Cardiac muscle cell (in vitro differentiated cells and primary cell): ENCODE measurements at places on chromosomes 16 and 17. TPM values are rescaled to one million over a fixed set of nuclear protein-coding genes. Genes with fewer than 3 reads are reported as not detected.
A peak's percentile ranks its signal among the peaks of the same experiment; 100 is the strongest.

DNA sequence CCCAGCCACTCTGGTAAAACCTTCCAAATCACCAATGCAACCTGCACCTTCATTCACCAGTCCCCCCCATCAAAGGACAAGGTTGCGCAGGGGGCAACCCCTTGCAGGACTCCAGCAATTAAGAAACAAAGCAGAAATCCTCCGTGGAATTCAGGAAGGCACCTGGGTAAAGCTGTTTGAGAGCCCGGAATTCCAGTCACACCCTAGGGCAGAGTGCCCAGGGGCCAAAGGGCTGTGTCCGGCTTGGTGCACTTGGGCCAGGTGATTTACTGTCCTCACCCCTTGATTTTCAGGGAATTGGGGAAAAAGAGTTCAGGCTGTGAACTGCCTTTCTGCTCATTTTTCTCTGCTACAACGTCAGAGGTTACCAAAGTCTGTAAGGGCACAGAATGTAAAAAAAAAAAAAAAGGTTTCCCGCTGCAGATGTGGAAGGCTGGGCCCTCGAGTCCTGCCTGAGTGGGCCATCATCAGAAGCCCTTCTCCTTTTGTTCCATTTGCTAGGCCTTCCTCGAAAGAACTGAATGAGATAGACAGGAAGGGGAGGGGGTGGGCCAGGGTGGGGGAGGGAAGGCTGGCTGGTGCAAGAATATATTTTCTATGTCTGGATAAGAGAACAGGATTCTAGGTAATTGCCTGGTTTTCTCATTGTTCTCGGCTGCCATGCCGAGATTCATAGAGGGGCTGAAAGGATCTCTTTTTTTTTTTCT is 266.5 kb upstream of the PSMD7 start:
- no peak for DNase-seq

DNA sequence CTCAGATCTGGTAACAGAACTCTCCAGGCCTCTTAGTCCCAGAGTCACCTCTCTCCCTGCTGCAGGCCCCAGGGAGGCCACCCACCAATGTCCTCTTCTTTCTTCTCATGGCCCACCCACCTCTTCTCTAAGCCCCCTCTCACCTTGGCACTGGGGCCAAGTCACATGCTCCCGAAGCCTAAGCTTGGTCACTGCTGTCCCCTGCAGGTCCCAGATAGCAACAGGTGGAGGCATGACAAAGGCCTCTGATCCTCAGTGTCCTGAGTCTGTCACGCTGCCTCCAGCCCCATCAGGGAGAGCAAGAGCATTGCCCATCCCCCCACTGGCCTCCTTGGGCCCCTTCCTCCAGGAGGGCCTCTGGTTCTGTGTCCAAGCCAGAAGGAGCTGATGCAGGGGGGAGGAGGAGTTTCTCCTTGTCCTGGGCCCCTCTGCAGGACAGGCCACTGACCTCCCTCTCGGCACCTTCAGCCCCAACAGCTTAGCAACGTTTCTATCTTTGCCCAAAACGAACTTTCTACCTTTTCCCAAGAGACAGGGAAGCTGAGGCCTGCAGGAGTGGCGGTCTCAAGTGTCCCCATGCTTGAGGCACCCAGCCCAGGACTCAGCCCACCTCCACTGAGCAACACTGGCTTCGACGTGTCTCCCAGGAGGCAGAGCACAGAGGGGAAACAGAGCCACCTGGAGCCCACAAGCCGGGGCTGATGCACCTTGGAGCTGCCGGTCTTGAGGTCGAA is 8.6 kb downstream of the P2RX1 start:
- DNase-seq = no peak

DNA sequence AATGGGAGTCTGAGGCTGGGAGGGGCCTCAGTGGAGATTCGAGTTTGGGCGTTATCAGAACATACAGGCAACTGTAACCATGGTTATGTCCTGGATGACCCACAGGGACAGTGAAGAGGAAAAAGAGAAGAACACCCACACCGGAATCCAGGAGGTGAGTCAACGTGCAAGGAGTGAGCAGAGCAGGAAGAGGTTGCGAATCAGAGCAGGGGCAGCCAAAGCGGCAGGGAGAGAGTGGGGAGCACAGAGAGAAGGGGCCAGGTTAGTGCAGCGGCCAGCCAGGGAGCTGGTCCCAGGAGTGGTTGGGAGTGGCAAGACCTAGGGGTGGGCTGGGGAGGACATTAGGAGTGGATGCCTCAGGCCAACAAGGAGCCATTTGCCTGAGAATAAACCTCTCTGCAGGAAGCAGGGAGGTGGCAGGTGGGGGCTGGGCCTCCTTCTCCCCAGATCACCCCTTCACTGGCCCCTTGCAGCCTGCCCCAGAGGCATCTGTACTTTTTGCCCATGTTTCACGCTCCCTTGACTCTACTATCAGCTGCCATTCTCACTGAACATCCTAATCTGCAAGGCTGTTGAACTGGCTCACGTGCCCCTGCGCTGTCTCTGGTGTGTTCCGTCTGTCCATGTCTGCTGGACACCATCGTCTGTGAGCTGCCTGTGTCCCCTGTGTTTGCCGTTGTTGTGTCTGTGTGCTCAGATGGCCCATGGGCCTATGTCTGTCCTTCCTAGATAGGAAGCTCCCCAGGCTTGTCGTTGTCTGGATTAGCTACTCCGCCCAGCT is 5.1 kb downstream of the KRT13 start:
- no peak for DNase-seq

- DNase-seq = no peak
These were observed 160.3 kb downstream of the NTN1 start for GRCh38 chr17:9181640-9182039.

GRCh38 chr17:13337151-13337550 is 264.6 kb downstream of the HS3ST3A1 start:
- no peak for DNase-seq

The NUDT7 gene
- polyA plus RNA-seq = 21.9 and 42.6 TPM in 2 replicates

The GNG13 gene
- 0.79 TPM in 1 of 2 replicates, not detected in the other for polyA plus RNA-seq

DNA sequence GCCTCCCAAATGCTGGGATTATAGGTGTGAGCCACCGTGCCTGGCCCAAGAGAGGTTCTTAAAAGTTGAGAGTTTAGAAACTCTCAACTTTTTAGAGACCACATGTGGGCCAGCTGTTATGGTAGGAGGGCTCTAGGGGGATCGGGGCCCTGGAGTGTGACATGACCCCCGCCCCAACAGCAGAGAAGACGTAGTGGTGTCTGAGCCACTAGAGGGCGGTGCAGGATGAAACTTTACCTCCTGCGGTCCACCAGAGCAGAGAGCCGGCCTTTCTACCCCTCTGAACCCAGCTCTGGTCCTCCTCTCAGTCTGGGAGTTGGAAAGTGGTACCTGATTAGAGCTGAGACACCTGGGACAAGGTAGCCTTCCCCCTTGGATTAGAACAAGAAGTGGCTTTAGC is 7.4 kb downstream of the CDK5RAP3 start:
- DNase-seq = peak; percentile 75

DNA sequence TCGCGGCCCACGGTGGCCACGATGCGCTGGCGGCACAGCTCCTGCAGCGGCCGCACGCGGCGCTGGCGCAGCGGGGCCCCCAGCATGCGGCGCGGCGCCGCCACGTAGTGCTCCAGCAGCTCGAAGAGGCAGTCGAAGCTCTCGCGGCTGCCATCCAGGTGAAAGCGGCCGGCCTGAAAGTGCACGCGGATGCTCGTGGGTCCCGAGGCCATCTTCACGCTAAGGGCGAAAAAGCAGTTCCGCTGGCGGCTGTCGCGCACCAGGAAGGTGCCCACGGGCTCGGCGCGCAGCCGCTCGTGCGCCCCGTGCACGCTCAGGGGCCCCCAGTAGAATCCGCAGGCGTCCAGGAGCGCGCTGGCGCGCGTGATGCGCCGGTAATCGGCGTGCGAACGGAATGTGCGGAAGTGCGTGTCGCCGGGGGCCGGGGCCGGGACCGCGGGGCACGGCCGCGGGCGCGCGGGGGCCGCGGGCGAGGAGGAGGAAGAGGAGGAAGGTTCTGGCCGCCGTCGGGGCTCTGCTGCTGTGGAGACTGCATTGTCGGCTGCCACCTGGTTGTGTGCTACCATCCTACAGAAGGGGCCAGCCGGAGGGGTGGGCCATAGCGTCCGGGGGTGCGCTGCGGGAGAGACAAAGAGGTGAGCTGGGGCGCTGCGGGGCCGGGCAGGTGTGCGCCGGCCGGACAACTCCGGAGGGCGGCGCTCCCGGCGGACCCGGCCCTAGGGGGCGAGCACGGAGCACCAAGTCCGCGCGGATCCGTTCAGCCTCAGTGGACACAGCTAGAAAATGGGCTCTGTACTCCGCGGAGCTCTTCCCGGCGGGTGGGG is 879 bp downstream of the SOCS1 start:
- peak; percentile 62 for DNase-seq

DNA sequence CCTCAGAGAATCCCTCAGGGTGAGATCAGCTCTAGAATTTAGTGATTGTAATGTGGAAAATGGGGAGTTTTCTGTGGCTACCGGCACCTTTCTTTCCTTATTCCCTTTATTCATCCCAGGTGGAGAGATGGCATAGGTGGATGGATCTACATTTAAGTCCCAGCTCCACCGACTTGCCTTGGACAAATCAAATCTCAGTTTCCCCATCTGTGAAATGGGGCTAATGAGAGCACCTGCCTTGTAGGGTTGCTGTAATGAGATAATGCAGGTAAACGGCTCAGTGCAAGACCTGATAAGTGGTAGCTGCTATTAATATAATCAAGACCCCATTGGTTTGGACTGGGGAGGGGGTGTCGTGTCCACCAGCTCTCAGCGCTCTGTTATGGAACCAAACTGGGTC is 40.5 kb downstream of the OTOA start:
- no peak for DNase-seq

DNA sequence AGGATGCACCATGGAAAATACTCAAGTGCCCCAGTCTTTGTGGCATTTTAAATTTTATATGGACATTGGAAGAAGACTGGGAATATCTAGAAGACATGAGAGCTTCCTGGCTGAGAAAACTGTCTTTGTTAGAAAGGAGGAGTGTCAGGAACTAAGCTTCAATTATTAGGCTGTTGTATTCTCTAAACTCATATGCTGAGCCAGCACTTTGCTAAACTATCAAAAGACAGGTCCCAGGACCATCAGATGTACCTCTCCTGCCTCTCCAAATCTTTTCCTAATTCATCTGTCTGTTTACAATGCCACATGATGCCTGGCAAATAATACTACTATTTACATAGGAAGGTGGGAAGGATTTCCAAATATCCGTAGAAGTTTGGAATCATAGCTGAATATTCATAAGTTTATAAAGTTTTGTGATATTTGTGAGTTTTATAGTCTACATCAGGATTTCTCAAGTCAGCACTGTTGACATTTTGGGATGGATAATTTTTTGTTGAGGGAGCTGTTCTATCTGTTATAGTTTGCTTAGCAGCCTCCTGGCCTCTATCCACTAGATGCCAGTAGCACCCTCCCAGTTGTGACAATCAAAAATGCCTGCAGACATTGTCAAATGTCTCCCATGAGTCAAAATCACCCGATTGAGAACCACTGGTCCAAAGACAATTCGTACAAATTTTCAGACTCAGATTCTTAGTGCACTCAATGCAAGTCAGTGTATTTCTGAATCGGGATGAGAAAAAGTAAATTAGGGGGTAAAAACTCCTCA is 61.2 kb upstream of the NETO2 start:
- no peak for DNase-seq

- no peak for DNase-seq
These were observed 62.4 kb downstream of the CDH11 start for GRCh38 chr16:65059406-65059980.

DNA sequence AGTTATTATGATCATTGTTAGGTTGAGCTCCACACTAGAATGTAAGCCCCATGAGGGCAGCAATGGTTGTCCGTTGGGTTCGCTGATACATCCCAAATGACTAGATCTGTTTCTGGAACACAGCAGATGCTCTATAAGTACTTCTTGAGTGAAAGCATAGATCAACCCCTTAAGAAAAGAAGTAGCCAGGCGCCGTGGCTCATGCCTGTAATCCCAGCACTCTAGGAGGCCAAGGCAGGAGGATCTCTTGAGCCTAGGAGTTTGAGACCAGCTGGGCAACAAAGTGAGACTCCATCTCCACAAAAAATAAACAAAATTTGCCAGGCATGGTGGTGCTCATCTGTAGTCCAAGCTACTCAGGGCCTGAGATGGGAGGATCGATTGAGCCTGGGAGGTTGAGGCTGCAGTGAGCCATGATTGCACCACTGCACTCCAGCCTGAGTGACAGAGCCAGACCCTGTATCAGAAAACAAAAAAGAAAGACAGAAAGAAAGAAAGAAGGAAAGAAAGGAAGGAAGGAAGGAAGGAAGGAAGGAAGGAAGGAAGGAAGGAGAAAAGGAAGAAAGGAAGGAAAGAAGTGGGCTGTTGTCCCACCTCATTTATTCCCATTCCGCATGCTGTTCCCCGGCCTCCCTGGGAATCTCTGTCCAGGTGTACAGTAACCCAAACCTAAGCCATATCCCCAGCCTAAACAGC is 54.4 kb upstream of the RPL38 start:
- DNase-seq = no peak

DNA sequence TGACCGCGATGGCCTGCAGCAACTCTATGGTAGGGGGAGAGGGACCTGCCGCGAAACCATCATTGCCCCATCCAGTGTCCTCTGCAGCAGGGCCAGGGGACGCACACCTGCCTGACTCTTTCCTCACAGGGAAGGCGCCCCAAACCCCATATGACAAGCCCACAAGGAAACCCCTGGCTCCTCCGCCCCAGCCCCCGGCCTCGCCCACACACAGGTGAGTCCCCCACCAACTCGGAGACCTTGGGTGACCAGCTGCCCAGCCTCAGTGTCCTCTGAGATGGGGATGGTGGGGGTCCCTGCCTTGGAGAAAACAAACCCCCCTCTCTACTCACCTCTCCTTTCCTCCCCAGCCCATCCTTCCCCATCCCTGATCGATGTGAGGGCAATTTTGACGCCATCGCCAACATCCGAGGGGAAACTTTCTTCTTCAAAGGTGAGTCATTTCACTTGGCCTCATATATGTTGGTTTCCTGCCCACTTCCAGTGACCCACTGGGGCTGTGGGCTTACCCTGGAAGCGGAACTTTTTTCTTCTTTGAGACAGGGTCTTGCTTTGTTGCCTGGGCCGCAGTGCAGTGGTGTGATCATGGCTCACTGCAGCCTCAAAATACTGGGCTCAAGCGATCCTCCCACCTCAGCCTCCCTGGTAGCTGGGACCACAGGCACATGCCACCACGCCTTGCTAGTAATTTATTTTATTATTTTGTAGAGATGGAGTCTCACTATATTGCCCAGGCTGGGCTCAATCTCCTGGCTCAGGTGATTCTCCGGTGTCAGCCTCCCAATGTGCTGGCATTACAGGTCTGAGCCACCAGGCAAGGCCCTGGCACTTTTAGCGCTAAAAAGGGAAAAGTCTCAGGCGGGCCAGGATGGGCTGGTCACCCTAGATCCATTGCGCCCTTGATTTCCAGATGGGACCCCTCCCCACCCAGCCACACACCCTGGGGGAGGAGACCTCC is 8.0 kb upstream of the IL32 start:
- no peak for DNase-seq

The CRISPLD2 gene
- 0.91 and 3.7 TPM in 2 replicates for polyA plus RNA-seq

The RAD51C gene
- 21.8 and 37.2 TPM in 2 replicates for polyA plus RNA-seq
